ENCODE measurements at places on chromosomes 3 and 15. TPM values are rescaled to one million over a fixed set of nuclear protein-coding genes. Genes with fewer than 3 reads are reported as not detected.

GRCh38 chr3:13480340-13481318 lies 523 bp downstream of the HDAC11 start:
- peak; percentile 74 for DNase-seq

SLC2A2 gene
- 74.9 TPM for polyA plus RNA-seq

- DNase-seq, result no peak
These were observed 6.4 kb downstream of the NSUN3 start for GRCh38 chr3:94069194-94069813.

DNA sequence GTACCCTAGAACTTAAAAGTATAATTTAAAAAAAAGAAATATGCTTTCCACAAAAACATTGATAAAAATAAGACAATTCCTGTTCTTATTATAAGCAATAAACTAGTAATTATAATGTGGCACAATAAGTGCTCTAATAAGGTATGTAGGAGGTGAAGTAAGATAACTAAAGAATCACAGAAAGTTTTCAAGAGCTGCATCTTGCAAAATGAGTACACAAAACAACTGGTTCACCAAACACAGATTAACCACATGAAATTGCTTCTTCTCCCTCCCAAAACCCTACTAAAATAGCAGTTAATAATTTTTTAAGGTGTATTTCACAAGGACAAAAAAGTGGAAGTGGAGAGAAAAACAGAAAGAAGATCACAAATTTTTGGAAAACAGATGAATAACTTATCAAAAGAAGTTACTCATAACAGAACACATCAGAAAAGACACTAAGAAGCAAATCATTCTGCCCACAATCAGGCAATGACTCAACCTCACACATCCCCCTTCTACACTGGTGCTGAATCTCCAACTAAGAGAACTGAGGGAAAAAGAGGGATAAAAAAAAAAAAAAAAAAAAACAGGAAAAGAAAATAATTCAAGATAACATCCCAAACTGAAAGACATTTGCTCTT lies 64.2 kb downstream of the TBC1D5 start:
- DNase-seq, result no peak

GRCh38 chr3:61425356-61425755 lies 136.0 kb upstream of the PTPRG start:
- DNase-seq, result no peak

GRCh38 chr15:79736435-79737000 lies 160.3 kb downstream of the MTHFS start:
- no peak for DNase-seq

DNA sequence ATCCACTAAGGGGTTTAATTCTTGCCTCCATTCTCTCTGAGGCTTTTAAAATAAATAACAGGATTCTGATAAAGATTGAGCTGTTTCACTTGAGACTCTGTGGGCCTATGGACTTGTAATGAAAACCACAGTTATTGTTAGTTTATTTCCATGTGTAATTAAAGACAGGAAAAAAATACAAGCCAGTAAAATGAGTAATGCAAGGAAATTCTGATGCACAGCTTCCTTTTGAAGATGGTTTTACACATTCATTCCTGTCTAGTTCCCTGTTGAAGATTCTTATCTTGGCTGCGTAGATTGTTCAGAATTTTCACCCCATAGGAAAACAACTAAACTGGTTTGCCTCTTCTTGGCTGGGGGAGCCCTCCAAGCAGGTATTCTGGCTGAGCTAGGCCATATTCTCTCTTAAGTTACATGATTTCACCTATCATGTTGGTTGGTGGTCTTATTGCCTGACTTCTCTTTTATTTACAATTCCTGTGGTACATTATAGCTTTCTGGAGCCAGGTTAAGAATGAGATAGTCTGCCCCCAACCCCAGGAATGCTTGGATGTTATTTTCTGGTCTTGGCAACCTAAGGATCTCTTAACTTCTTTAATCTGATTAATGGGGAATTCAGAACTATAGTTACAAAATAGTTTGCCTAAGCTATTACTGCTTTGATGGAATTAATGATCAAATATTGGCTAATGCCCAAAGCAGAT lies 67.6 kb downstream of the MITF start:
- DNase-seq, result no peak

GRCh38 chr3:24287755-24288450 lies 206.7 kb downstream of the THRB start:
- DNase-seq, result no peak

CAND2 gene
- 1.3 TPM for polyA plus RNA-seq

IQCB1 gene
- 9.4 TPM for polyA plus RNA-seq

- DNase-seq, result no peak
These were observed 460.7 kb upstream of the RASGRP1 start for GRCh38 chr15:39025321-39025720.

DNA sequence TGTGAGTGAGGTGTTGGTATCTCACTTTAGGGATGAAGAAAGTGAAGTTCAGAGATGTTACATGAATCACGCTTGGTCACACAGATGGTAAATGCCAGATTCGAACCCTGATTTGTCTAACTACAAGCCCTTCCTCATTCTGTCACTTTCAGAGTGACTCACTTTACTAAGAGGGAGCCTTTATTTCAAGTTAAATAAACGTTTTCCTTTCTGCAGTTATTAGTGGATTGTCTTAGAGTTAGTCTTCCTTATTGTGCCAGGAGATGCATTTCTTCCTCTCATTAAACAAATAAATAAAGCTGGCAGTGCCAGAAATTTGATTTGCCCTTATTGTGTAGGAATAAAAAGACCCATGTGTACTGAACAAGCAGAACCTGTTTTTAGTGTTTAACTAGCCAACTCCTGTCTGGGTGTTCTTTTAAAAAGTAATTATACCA lies 162.5 kb downstream of the AKAP13 start:
- no peak for DNase-seq

GRCh38 chr15:72790302-72790910 lies 6.8 kb upstream of the ADPGK start:
- DNase-seq, result no peak

IL17RB gene
- polyA plus RNA-seq, result 2.4 TPM

ACKR4 gene
- polyA plus RNA-seq, result 11.4 TPM

RTP4 gene
- polyA plus RNA-seq, result 18.2 TPM

SLC28A1 gene
- polyA plus RNA-seq, result 4.4 TPM

LRRC3B gene
- not detected for polyA plus RNA-seq

DNA sequence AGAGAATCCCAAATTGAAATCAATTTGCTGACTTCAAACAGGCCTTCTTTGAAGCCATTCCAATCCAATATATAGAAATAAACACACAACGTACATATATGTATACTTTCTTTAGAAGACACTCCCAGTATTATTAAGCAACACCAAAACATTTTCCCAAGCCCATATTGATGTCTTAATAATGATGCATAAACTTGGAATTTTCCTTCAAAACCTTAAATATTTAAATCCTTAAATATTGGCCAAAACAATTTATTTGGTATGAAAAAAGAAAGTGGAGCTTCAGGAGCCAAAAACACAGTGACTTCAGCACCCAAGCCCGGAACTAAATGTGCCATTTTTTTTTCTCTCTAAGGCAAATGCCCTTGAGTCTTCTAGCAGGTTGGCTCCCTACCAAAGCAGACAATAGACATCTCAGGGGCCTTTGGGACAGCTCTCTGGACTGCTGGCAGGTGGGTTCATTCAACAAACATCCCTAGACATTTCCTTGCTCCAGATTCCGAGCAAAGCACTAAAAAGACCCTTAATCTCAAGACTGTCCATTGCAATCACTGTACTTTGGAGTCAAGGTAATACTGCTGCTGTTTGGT lies 384.7 kb downstream of the NTRK3 start:
- no peak for DNase-seq

GRCh38 chr3:187626581-187626980 lies 43.6 kb downstream of the SST start:
- no peak for DNase-seq

LRRC28 gene
- polyA plus RNA-seq, result 46.7 TPM

DNA sequence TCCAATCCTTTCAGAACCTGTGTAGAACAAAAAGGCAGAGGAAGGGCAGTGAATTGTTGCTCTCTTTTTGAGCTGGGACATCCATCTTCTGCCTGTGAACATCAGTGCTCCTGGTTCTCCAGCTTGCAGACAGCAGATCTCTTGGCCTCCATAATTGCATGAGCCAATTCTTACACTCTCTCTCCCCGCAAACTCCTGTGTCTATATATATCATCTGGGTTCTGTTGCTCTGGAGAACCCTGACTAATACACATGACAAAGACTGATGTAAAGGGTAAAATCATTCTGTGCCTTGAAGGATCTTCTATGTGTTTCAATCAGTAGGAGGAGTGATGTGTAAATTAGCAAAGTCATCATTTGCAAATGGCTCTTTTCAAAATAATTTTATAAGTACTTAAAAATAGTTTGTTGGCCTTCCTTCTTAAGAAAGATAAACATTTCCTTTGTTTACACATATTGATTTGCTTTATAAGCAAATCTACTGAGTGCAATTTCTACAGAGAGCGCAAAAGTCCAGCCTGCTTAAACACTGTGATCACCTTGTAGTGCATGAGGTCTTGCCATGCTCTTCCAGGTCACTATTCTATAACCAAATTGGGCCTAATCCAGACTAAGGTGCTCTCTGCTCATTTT lies 154.9 kb upstream of the ANKRD28 start:
- no peak for DNase-seq

- DNase-seq, result no peak
These were observed 31.6 kb upstream of the UBXN7 start for GRCh38 chr3:196463804-196464203.

DNA sequence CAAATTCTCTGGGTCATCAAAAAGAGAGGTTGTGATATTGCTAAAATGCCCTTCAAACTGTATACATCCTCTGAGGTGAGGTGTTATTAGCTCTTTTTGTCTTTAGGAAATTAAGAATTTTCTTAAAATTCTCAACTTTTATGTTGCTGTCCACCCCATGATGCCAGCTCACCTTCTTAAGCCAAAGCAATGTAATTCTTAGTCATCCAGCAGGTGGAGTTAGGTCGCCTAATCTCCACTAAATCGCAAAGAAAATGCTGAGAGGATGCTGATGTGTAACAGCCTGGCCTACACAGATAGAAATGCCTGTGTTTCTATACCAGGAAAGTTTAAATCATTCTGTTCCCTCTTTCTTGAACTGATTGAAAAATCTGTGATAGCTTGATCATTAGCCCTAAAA lies 770.2 kb upstream of the ALCAM start:
- DNase-seq, result peak; percentile 36

DNA sequence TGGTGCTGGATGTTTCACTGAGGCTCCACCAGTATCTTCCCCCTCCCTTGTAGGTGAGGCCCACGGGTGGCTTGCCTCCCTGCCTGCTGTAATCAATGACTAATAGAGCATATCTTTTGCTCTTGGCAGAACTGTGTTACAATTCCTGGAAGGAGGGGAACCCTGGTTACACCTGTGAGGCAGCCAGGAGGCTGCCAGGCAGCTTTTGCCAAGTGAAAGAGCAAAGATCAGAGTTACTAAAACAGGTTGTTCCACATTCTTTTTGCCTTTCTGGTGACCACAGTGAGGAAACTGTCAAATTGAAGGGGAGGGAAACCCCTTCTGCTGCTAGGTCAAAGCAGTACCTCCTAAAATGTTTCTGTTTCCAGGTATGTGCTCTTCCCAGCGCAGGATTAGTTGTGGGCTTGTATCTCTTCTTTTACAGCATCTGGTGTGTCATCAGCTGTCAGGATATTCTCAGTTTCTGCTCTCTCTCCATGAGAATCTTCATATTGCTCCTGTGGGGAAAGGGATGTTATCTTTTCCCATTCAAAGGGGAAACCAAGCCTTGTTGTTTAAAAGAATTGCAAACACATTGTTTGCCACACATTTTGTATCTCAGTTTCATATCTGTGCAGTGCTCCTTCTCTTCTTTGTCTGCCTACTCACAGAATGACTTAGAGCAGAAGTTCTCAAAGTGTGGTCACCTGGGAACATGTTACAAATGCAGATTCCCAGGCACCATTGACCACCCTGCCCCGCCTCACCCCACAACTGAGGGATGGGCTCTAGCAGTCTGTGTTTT lies 137.4 kb upstream of the UMPS start:
- DNase-seq, result peak; percentile 93

DNA sequence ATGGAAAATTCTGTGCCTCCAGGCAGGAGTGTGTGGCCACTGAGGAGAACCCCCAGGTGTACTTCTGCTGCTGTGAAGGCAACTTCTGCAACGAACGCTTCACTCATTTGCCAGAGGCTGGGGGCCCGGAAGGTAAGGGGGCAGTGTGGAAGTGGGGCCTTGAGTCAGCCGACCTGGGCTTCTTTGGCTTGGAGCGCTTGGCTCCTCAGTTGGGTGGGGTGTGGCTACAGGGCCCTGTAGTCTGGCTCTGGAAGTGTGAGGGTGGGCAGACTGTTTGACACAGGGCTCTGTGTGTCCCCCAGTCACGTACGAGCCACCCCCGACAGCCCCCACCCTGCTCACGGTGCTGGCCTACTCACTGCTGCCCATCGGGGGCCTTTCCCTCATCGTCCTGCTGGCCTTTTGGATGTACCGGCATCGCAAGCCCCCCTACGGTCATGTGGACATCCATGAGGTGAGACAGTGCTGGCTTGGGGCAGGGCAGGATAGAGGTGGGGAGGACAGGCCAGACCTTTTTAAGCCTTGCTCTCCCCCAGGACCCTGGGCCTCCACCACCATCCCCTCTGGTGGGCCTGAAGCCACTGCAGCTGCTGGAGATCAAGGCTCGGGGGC lies 18.2 kb upstream of the EXOG start:
- DNase-seq, result no peak

- no peak for DNase-seq
These were observed 248.0 kb upstream of the TBC1D5 start for GRCh38 chr3:17990390-17990789.

DNA sequence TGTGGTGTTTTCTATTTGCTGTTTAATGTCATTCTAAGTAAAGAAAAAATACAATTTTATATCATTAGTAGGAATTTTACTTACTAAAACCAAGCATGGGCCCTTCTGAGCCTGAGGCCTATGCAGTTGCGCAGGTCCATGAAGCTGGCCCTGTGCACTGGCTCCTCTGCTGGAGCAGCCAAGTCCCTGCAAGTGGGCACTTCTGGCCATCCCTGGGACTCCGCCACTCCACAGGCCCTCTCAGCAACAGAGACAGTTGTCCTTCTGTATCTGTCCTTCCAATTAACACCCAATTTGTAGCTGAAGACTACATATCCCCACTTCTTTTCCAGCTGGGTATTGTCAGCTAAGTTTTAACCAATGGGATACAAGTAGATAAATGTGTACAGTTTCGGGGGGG lies 49.9 kb upstream of the RYK start:
- no peak for DNase-seq

DNA sequence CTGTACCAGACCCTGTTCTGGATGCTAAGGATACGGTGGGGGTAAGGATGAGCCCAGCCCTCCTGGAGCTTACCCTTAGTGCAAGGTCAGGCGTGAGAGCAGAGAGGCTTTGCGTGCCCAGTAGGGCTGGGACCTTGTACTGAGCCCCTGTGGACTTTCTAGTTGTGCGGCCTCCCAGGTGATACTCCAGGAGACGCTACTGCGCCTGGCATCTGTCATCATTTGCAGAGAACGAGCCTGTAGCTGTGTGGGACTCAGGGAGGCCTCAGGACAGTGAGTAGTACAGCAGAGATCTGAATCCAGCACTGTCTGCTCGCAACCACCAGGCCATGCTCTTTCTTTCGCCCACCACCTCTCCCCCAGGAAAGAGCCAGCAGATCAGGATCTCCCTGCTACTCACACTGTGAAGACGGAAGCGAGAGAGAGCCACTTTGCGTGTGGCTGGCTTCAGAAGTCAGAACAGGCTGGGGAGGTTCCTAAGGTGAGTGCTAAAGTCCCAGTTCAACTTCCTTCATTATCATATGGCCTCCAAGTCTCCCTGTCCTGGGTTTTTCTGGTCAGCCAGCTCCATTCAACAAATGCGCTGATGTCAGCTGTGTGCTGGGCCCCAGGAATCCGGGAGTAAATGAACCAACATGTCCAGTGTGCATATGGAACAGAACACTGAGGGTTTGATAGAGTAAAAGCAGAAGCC lies 38.2 kb upstream of the ITGA11 start:
- no peak for DNase-seq
